CD4-positive, alpha-beta T cell treated with Interleukin-4 for 1 hour (primary cell): ENCODE measurements at places on chromosomes 3 and 15.

DNA sequence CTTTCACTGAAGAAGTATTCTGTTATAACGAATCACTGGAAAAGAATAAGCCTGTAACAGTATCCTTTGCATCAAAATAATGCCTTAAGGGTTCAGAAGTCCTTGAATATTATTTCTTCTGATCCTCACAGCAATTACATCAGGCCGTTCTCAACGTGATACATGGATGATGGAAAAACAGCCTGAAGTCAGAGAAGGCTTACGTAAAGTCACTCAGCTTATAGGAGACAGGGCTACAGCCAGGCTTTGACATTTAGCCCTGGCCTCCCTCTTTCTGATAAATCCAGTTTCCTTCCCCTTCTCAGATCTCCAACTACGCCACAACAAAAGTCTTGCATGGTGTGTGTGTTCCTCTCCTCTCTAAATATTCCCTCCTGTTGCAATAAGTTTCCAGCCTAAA is 131.9 kb downstream of the ANO10 start:
- DNase-seq = no peak

- DNase-seq = no peak
Observed at GRCh38 chr15:99502182-99502581, 63.6 kb upstream of the MEF2A start.

DNA sequence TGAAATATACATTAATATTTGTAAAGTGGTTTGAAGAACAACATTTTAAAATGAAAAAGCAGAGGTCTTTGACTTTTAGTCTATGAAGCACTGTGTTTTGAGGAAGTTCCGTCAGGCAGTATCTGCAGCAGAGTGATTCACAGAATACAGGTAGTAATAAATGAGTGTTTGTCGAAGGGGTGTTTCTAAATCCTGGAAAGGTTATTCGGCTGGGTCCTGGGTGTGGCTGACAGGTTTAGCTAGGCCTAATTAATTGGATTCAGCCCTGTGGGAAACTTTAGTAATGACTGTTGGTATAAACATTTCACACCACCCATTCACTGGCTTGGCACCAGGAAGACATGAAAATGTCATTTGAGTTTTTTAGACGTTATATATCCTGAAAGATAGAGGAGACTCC is 51.3 kb downstream of the TIPARP start:
- no peak for DNase-seq

- DNase-seq = no peak
Observed at GRCh38 chr3:139620438-139620837, 57.3 kb downstream of the NMNAT3 start.

GRCh38 chr3:177837951-177838655 is 640.8 kb upstream of the TBL1XR1 start:
- DNase-seq = no peak

- DNase-seq = no peak
Observed at GRCh38 chr3:178706411-178706810, 170.2 kb downstream of the KCNMB2 start.

DNA sequence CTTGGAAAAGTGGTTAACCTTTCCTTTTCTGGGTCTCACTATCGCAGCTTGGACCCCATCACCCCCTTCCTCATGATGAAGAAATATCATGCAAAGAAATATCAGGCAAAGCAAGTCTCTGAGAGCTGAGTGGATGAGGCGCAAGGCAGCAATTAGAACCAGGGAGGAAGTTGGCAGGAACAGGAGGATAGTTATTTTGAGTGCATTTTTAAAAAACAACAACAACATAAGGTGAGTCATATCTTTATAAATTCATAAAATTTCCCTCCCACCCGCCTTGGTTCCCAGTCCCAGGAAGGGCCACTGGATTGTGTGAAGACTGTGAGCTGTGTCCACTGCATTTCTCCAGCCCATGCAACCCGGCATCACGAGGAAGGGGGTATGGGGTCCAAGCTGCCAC is 316.9 kb upstream of the TLE3 start:
- DNase-seq = no peak

DNA sequence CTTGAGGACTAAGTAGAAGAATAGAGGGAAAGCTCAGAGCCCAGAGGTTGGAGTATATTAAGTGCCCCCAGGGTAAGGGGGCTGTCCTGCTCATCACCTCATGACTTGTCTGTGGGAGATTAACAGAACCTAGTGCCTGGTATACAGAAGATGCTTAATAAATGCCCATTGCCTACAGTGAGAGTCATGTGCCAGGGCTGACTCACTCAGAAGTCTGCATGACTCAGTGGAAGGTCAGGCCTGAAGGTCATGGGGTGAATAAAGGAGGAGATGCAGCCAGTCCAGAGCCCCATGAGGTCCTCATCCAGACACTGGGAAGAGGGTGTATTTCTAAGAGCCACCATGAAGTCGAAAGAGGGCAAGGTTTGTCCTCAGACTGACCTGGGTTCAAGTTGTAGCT is 62.5 kb upstream of the TLE3 start:
- DNase-seq = no peak

- DNase-seq = no peak
Observed at GRCh38 chr3:5448246-5448645, 260.7 kb downstream of the EDEM1 start.

DNA sequence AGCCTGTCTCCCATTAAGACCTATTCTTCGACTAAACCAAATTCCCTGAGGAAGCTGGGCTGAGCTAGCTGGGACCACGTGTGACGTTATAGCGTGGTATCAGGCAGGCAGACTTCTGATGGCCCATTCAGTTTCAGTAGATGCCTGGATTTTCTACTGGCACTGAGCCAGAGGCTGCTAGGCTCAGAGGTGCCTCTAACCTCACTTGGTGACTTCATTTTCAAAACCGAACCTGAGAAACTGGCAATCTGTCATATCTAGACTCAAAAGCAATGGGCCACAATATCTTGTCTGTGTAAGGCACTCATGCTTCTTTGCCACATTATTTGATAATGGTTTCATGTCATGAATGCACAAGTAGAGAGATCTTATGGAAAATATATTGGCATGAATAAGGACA is 352.1 kb upstream of the AZI2 start:
- no peak for DNase-seq

DNA sequence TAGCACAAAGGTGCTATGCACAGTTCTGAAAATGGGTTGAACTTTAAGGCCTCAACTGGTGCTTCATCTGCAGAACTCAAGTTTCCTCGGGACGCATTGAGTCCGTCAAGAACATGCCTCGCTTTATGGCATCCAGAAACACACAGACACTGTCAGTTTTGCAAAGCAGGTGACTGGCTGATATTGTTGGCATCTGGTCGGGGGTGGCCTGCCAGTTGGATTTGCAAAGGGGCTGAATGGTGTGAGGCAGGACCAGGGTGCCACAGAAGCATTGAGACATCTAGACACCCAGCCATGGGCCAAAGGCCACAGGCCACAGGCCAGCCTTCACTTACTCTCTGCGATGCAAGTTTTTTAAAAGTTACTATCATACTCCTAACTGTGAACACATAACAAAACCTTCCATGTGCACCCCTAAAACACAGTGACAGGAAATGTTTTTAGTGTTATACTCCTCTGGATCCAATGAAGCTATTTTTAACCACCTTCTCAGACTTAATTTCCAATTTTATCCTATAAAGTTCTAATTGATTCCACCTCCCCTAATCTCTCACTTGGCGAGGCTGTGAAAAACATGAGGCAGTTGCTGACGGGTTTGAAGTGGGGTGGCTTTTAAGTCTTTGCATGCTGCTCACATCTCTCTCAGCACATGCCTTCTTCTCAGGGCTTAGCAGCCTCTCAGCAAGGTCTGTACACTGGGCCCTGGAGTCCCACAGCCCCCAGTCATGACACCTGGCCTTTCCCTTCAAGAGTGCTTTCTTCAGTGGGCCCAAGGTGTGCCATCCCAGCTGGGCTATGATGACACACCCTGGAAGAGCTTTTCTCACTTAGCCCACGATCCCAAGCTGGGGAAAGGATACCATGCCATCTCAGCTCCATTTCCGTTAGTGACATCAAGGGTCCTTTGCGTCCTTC is 38.5 kb upstream of the DUSP7 start:
- no peak for DNase-seq

DNA sequence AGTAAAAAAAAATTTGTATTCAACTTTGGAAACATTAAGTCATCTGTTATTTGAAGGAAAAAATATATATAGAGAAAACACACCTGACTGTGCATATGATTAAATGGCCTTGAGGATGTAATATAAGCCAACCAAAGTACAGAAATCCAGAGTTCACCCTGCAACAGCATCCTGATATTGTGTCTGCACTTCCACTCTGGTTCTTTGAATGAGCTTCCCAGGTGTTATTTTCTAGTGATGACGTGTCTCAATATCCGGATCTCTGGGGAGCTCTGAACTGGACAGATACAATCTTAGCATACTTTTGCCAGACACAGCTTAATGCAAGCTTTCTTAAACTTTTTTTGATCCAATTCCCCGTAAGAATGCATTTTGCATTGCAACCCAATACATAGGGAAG is 19.5 kb upstream of the PIK3CB start:
- DNase-seq = no peak

GRCh38 chr3:100263583-100263982 is 2.8 kb downstream of the TBC1D23 start:
- DNase-seq = no peak

DNA sequence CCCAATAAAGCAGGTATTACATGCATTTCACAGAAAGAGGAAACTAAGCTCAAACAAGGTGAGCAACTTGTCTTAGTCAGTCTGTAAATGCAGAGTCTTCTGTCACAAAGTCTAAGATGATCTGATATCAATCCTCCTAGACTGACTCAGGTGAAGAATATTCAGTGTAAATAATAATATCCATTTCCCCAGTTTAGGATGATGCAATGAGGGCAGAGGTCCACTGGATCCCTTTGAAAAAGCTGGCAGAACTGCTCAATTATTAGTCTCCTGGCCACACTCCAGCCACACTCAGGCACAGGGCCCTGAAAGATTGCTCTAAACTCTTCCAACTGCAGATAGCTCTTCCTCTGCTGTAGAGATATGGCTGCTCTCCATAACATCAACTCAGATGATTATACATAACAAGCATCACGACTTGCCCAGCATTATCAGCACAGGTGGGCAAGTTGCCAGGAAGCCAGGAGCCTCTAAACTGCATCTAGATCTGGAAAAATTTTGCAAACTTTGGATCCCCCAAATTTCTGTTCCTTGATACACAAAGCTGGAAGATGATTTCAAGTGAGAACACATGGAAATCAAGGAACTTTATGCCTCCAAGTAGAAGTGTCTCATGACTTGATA is 129.8 kb upstream of the CPNE4 start:
- no peak for DNase-seq

- peak; percentile 30 for DNase-seq
Observed at GRCh38 chr15:66287461-66288057, 5.8 kb upstream of the DIS3L start.

- peak; percentile 83 for DNase-seq
Observed at GRCh38 chr3:69082805-69083204, 1.9 kb upstream of the ARL6IP5 start.

DNA sequence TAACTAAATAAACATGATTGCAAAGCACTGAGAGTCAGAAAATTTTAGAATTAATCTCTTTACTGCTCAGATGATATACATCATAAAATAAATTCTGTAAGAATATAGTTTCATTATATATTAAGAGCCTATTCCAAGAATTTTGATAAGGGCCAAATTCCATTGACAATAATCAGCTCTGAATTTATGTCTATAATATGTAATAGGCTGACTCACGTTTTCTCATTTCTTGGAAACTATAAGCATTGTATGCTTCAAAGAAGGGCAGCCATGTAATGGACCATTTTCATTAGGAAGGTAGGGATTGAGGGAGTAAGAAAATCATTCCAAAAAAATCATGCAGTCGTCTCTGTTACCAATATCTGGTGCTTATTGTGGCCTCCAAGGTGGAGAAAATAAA is 315.9 kb downstream of the ZIC4 start:
- DNase-seq = no peak

- no peak for DNase-seq
Observed at GRCh38 chr15:64842986-64843561, 1.4 kb downstream of the PLEKHO2 start.

DNA sequence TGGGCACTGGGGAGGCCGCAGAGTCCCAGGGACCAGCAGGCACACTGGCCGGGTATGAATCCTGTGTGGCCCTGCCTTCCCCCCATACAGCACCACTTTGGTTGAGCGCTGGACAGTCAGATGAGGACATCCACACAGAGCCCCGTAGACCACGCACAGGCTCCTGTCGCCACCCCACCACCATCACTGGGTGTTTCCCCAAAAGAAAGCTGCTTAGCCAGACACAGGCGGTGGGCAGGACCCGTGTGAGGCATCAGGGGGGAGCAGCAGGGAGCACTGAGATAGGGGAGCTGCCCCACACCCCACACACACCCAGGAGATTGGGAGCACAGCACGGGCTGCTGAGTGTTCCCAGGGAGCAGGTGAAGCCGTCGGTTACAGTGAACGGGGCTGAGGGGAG is 42.4 kb upstream of the SLC41A3 start:
- no peak for DNase-seq

DNA sequence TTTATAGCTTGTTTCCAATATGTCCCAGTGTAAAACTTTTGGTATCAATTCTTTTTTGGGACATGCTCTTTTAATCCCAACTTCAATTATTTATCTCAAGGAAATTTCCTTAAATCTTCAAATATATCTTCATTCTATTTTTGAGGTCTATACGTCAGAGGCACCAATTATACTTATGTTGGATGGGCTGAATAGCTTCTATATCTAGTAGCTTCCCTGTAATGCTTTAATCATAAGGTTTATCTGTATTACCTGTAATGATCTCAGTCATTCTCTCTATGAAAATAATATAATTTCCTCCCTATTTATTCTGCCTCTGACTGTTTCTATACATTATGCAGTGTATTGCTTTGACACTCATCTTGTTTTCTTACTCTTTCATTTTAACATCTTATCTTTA is 29.9 kb upstream of the MCCC1 start:
- DNase-seq = peak; percentile 1

- no peak for DNase-seq
Observed at GRCh38 chr3:107062787-107063186, 314.5 kb upstream of the CCDC54 start.

GRCh38 chr3:69712933-69713332 is 26.3 kb upstream of the MITF start:
- no peak for DNase-seq

DNA sequence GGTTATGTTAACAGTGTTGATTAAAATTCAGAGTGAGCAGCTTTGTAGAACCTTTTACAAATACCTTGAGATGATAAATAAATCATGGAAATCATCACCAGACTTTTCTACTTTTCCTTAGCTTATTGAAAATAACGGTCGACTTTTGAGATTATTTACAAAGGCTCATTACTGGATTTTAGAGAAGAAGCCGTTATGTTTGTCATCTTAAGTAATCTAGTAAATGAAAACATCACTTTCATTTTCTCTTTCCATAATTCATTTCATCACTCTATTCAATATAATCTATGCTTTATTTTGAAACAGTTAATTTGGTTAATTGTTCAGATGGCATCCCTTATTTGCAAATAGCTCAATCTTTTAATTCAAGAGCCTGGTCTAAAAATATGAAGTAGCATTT is 3.6 kb downstream of the PLCL2 start:
- peak; percentile 27 for DNase-seq

- no peak for DNase-seq
Observed at GRCh38 chr3:166630190-166630589, 749.9 kb downstream of the ZBBX start.

GRCh38 chr3:43328653-43329052 is 42.3 kb downstream of the SNRK start:
- no peak for DNase-seq
